Fibroblast of the aortic adventitia (primary cell): ENCODE measurements at places on chromosomes 11 and 22.

DNA sequence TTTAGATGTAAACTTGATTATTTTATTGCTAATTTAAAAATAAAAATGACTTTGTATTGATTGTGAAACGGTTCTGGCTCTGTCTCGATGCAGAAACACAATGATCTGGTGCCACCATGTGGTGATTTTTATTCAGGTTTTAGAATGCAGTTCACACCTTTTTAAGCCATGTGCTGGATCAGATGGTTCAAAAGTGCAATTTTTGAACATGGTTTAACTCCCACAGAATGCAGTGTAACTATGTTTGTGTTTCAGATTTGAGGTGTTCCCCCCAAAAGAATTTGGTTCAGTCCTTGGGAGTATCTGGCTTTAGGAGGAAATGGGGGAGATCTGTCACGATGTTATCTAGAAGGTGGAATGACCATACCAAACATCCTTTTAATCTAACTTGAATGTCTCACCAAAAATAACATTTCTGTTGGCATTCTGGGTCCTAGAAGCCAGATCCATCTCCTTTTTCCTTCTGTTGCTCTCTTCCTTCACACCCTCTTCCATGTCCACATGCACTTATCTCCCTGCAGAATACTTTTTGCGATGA lies 7.9 kb downstream of the MRPL16 start:
- DNase-seq: peak; percentile 74

- no peak for DNase-seq
Measured at GRCh38 chr11:134639586-134640330, 227.7 kb upstream of the B3GAT1 start.

DNA sequence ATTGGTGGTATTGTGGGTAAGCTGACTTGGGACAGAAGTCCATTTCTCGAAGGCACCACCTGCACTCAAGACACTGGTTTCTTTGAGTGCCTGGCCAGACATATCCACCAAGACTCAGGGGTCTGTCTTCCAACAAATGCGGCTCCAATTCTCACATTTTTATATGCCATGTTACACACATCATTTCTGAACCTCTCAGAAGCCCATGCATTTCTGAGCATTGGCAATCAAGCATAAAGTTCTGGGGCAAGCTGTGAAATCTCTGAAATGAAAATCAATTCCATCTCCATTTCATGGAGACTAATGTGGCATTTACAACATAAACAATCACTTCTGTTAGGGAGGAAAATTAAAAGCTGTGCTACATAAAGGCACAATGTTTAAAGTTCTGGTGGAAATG lies 243.7 kb downstream of the KIRREL3 start:
- no peak for DNase-seq

- peak; percentile 63 for DNase-seq
Measured at GRCh38 chr11:95977534-95978174, 53.7 kb upstream of the MTMR2 start.

DNA sequence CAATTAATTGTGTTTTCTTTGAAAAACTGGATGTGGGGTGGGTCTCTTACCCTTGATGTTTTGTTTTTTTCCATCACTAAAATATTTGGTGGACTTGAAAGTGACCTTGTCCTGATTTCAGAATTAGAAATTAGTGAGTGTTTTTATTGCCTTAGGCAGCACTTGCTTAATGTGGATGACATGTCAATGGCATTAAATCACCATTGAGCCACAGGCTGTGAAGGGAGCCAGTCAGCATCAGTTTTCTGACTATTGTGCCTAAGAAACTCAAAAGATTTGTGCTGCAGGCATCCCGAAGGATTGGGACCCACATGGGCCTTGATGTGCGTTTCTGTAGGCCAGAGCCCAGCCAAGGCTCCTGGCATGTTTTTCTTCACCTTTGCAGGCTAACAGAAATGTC lies 53.8 kb downstream of the SWAP70 start:
- no peak for DNase-seq

GRCh38 chr22:26670459-26670858 lies 13.1 kb downstream of the MIAT start:
- no peak for DNase-seq

DNA sequence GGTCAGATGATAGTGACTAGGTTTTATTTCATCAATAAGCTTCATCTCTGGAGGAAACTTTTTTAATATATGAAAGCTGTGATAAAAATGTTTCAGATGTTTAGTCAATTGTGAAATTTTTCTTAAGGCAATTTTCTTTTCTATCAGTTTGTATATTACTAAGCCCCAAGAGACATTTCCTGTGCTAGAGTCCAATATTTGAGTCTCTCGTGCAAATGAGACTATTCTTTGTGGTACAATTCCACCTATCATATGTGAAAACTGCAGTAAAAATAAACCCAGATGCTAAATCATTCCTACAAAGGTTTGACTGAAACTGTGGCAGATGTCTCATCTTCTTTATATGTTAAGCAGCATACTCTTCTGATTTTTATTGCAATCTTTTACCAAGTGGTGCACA lies 28.0 kb downstream of the CTR9 start:
- DNase-seq: peak; percentile 33

DNA sequence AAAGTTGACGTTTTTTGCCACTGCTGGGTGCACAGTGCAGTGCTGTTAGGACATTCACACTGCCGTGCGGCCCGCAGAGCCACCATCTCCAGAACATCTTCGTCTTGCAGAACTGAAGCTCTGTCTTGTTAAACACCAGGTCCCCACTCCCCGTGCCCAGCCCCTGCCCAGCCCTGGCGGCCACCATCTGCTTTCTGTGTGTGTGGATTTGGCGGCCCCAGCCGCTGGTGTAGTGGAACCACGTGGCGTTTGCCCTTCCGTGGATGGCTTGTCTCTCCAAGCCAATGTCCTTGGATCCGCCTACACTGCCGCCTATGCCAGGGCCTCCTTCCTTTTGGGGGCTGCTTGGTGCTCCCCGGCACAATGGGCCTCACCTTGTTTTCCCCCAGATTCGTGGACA lies 8.2 kb upstream of the MUC5AC start:
- DNase-seq: no peak

DNA sequence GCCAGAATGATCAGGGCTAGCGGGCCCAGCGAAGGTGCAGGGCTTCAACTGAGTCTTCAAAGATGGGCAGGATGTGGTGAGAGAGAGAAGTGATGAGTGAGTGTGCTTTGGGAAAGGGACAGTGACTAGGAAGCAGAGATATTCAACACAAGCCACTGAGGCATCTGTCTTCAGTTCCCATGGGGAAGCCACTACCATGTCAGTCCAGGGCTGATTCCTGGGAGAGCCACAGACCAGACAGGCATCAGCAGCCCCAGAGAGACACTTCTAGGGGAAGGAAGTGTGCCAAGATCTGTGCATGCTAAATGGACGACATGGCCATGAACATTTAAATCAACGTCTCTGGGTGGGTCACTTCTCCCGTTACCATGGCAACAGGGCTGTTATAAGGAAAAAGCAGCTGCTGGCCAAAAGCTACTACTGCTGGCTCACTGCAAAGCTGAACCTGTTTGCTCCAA lies 28.5 kb downstream of the P4HA3 start:
- peak; percentile 37 for DNase-seq

GRCh38 chr11:100600941-100601340 lies 86.1 kb upstream of the ARHGAP42 start:
- DNase-seq: no peak

DNA sequence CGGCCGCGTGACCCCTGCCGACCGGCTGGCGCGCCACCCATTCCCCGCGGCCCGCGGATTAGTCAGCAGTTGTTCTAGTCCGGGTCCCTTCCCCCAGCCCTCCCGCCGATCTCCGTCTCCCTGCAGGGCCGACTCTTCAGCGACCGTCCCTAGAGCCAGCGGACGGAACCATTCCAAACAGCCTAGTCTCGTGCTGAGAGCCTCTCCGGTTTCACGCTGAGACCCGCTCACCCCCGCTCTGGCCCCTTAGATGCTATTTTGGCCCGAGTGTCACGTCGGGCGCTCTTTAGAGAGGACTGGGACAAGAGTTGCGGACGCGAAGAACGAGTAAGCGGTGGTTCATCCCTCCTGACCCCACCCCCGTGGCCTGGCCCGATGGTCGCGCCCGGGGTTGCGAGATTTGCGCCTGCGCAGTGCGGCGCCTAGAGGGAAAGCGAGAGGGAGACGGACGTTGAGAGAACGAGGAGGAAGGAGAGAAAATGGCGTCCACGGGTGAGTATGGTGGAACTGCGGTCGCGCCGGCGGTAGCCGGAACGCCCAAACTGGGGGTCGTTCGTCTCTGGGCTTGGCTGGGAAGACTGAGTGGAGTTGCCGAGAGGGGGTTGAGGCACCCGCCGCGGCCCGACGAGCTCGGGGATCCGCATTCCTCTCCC lies at the start of the genes EWSR1 and RHBDD3:
EWSR1 (plus strand) TSS at position 411 of the 653 bp plus-strand sequence; CDS start at position 480, 69 bp downstream.
RHBDD3 (minus strand) TSS at position 124 of the 653 bp plus-strand sequence. CDS start 2,355 bp downstream, outside the sequence.
- peak; percentile 97 for DNase-seq
